ENCODE measurements at places on chromosomes 5 and 9. TPM values are rescaled to one million over a fixed set of nuclear protein-coding genes. Genes with fewer than 3 reads are reported as not detected.

PLPP7 gene
- total RNA-seq: 9.5 TPM

HTR1A gene
- not detected for total RNA-seq

PHF2 gene
- 29.2 TPM for total RNA-seq

PCDHB10 gene
- 7.7 TPM for total RNA-seq

ARAP3 gene
- 34.2 TPM for total RNA-seq

VCAN gene
- total RNA-seq: 513 TPM

SGCD gene
- 31.2 TPM for total RNA-seq

HAND1 gene
- not detected for total RNA-seq

PCDHGA5 gene
- 11.5 TPM for total RNA-seq

IFNA7 gene
- not detected for total RNA-seq

OR13C9 gene
- not detected for total RNA-seq

STOM gene
- total RNA-seq: 375 TPM

DMGDH gene
- total RNA-seq: 5.2 TPM

PARP8 gene
- total RNA-seq: 47.6 TPM

LRRC19 gene
- total RNA-seq: not detected

CCNH gene
- 83.4 TPM for total RNA-seq

TAF11L2 gene
- not detected for total RNA-seq

SLU7 gene
- 60.6 TPM for total RNA-seq
